ENCODE measurements at places on chromosomes 16 and 17.

DNA sequence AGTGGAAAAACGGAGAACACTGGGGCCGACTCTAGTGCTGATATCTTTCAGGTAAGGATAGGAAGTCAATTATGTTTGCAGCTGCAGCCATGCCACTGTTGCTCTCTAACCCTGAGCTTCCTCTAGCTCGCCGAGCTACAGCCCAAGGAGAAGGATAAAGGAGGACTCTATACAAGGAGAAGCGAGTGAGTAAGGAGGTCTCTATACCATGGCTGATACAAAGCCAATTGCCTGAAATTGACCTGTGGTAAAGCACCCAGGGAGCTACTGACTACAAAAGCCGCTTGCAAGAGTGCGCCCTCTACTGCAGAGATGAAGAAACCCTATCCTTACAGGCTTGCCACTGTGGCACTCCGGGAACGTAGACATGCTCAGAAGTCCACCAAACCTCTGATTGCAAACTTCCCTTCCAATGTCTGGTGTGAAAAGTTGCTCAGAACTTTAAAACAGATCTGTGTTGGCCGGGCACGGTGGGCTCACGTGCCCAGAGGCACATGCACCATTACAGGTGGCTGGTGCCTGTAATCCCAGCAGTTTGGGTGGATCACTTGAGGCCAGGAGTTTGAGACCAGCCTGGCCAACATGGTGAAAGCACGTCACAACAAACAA is 10.8 kb upstream of the SLC46A1 start:
- peak; percentile 90 for DNase-seq

DNA sequence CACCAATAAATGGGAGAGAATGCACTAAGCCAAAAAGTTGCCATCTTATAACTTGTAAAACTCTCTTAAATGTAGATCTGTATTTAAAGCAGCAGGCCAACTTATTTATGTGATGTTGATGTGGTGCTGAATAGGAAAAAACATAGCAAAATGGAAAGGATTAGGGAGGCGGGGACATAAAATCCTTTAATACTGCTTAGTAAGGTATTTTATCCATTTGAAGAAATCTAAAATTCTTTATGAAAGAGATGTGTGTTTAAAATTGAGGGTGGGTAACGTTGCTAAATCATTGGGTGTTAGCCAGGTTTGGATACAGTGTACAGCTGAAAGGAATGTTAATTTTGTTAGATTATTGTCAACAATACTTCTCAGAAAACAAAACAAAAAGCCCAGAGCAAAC is 14.3 kb downstream of the SNTB2 start:
- DNase-seq: no peak

GRCh38 chr17:82845163-82845807 is 5.5 kb upstream of the ZNF750 start:
- no peak for DNase-seq

GRCh38 chr17:4980644-4981216 is 6.7 kb downstream of the CAMTA2 start:
- DNase-seq: peak; percentile 42

GRCh38 chr17:79907850-79908249 is 68.6 kb upstream of the CBX4 start:
- DNase-seq: no peak

- no peak for DNase-seq
Measured at GRCh38 chr16:15521758-15522509, 87.5 kb downstream of the BMERB1 start.

DNA sequence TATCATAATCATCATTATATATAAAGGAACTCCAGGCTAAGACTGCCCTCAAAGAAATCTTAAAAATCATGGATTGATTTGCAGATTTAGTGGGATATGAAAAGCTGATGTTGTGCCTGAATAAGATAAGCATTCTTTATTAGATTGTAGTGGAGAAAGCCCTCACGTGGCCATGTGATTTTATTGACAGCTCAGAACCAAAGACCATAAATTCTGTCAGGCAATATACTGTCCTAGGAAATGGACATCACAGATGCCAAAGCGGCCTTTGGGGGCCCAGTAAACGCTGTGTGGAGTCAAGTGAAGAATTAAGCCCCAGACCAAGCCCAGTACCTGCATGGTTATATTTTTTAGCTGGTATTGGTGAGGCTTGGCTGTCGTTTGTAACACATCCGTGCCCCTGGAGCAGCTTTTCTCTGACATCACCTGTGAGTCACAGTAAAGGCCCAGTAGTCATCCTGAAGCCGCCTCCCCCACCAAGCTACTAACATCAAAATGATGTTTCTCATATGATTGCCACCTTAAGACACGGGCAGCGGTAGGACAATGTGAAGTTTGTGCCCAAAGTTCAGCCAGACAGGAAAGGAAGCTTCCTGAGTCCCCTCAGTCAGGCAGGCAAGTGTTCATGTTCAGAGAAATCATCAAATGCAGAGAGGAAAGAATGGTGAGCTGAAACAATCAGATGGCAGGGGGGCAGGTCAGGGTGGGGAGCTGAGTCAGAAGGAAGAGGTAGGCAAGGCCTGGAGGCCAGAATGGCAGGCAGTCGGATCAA is 209.4 kb downstream of the IRX3 start:
- no peak for DNase-seq

- no peak for DNase-seq
Measured at GRCh38 chr17:14745541-14745940, 444.7 kb downstream of the HS3ST3B1 start.

DNA sequence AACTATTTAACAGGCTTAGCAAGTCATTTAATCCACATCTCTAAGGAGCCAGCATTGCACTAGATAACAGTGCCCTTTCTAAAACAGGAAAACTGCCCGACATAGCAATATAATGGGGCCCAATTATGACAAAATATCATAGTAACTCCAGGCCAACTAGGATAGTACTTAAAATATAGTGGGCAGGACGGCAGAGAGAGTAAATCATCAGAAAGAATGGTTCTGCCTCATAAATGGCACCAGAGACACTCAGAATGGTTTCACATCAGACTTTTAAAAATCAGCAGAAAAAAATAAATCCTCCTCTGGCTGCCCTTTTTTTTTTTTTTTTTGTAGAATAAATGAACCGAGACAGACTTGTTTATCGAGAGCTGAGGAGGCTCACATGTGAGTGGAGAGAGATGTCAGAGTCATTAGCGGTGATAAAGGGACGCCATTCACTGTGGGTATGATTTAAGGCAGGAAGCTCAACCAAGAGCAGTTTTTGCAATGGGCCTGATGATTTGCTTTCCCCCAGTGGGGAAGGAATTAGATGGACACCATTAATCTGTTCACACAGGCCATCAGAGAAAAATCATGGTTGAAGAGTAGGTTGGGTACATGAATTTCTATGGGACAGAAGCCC is 62.6 kb downstream of the CPPED1 start:
- no peak for DNase-seq

GRCh38 chr17:82414548-82415281 is 3.4 kb upstream of the HEXD start:
- DNase-seq: peak; percentile 87

DNA sequence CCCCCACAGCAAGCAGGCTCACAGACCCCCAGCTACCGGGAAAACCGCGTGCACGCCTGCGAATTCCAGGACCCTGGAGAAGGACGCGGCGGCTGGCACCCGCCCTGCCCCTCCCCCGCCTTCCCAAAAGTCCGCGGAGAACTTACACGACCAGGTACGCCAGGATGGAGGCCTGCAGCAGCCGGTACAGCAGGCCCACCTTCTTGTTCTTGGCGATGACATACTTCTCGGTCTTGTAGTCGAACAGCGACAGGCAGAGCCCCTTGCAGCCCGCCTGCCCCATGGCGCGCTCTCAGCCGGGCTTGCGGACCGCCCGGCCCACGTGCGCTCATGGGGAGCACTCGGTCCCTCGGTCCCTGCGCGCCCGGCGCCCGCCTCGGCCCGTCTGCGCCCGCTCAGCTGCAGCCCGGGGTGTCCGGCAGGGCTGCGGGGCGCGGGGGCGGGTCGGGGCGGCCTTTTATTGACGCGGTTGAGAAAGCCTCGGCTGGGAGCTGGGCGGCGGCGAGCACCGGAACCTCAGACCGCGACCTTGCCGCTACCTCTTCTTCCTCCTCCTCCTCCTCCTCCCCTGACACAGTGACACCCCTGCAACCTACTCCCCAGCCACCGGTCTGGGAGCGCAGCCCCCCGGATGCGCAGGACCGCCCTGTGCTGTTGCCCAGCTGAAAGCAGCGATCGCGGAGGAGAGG is at the start of gene P2RX5:
Gene P2RX5, minus strand, starts transcription at position 433 of the 689 bp plus-strand sequence. Its CDS starts 150 bp downstream, at position 283.
- DNase-seq: no peak

DNA sequence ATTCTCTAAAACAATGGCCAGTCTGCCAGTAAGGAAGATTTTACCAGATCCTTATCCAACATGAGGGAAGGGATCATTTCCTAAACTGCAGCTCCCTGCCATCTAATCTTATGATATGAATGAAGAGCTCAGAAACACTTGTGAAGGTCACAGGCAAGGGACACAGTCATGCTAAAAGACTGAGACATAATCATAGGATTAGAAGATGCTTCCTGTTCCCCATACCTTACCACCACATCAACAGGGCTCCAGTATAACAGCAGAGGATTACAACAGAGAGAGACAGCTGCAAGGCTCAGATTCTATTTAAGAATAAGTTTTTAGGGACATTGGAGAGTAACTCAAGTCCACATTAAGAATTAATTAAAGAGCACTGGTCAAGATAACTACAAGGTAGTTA is 93.3 kb downstream of the BRIP1 start:
- DNase-seq: no peak

- DNase-seq: no peak
Measured at GRCh38 chr16:440627-441026, 15.2 kb downstream of the RAB11FIP3 start.

DNA sequence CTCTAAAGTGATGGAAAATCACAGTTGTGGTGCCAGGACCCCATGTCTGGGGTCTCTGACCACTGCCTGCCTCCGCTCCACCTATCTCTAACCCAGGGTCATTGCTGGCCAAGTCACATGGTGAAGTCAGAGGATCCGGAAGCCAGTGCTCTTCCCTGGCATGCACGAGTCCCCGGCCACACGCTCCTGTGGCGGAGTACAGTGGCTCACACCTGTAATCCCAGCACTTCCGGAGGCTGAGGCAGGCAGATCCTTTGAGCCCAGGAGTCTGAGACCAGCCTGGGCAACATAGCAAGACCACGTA is 21.5 kb upstream of the RBFOX3 start:
- no peak for DNase-seq

GRCh38 chr17:63096426-63096825 is 130.4 kb downstream of the TANC2 start:
- DNase-seq: no peak

DNA sequence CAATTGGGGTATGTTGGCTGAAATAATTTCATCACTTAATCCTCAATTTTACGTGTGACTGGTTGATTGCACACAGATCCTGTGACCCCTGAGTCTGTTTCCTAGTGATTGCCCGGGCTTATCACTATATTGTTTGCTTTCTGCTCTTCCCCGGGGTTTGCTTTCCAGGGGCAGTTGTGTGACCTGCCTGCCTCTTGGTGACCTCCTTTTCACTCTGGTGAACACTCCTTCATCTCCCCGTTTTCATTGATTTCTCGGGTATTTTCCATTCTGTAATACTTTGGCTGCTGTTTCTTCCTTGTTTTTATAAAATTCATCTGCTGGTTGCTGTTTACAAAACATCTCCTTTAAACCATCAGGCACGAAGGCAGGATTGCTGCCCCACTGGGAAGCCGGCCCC is 36.0 kb downstream of the NTN1 start:
- DNase-seq: no peak

- DNase-seq: no peak
Measured at GRCh38 chr17:82240506-82241182, 11.8 kb downstream of the SLC16A3 start.

- DNase-seq: no peak
Measured at GRCh38 chr16:49049191-49049590, 232.4 kb downstream of the CBLN1 start.

Measured in Kasumi-1 (cell line).